ENCODE measurements at places on chromosomes 2 and 18.

DNA sequence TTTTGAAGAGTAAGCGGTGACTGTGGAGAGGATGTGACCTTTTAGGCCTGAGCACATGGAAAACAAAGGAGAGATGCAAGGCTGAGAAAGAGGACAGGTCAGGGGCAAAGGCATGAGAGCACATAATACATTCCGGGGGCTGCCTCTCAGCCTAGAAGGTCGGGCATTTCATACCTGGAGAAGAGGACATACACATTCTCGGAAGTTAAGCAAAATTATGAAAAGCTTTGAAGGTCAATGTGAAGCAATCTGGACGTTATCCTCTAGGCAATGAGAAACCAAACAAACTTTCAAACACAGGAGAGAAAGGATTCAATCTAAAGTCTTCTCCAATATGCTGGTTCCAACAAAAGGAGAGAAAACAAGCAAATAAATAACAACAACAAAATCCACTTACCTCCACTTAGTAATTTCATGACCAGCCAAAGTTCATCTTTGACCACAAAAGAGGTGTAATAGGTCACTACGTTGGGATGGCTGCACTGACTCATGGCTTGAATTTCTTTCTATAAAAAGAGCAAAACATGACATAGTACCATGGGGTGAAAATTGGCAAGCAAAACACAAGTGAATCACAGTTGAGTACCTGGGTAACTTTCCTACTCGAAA lies 80.4 kb downstream of the STK39 start:
- peak; percentile 86 for DNase-seq

- no peak for DNase-seq
Observed at GRCh38 chr2:26576565-26577441, 64.4 kb downstream of the CIB4 start.

DNA sequence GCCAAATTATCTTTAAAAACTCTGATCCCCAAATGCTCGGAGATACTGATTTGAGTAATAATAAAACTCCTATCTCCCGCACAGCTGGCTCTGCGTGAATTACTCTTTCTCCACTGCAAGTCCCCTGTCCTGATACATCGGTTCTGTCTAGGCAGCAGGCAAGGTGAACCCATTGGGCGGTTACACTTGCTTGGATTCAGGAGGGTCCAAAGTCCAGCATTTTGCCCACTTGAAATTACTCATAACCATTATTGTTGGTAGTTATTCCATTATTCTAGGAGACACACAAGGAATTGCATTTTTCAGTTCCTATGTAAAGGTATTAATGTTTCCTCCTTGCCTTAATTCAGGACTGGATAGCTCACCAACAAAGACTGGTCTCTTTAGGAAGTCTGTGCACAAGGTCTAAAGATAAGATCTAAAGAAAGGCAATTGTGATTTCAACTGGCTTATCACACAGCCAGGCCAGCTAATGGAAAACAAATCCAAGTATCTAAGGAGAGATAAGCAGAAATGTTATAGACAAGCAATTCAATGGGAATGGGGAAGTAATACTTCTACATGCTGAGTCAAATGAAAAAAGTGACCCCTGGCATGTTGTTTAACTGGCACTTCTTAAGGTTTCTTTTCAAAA lies 23.2 kb upstream of the NPC1 start:
- peak; percentile 38 for DNase-seq

GRCh38 chr2:234245945-234246344 lies 195.4 kb downstream of the SPP2 start:
- peak; percentile 96 for DNase-seq

DNA sequence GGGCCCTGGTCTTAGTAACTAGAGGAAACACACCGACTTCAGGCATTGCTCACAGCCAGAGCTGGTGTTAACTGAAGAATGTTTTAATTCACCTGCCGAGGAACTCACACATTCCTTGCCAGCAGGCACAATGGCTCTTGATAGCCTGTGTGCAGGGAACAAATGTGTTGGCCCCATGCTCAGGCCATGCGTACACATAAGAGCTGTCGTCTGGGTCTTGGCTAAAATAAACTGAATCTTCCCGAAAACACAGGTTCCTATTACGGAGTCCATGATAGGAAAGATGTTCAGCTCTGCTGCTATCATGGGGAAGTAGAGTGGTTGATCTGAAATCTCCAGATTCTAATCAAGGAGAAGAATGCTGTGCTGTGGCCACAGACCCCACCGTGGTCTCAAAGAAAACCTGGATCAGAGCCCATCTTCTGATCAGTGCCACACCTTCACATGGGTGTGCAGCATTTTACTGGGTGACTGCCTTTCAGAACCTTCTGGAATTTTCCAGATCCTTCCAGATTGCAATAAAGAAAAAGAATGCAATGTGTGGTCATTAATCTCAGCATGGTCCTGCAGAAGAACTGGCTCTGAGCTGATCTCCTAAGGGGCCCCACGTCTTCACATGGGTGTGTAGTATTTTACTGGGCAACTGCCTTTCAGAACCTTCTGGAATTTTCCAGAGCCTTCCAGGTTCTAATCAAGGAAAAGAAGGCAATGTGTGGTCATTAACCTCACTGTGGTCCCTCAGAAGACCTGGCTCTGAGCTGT lies 17.2 kb downstream of the MBP start:
- peak; percentile 52 for DNase-seq
